NCI-H2029 (cell line): ENCODE measurements at places on chromosomes 1 and 21.

DNA sequence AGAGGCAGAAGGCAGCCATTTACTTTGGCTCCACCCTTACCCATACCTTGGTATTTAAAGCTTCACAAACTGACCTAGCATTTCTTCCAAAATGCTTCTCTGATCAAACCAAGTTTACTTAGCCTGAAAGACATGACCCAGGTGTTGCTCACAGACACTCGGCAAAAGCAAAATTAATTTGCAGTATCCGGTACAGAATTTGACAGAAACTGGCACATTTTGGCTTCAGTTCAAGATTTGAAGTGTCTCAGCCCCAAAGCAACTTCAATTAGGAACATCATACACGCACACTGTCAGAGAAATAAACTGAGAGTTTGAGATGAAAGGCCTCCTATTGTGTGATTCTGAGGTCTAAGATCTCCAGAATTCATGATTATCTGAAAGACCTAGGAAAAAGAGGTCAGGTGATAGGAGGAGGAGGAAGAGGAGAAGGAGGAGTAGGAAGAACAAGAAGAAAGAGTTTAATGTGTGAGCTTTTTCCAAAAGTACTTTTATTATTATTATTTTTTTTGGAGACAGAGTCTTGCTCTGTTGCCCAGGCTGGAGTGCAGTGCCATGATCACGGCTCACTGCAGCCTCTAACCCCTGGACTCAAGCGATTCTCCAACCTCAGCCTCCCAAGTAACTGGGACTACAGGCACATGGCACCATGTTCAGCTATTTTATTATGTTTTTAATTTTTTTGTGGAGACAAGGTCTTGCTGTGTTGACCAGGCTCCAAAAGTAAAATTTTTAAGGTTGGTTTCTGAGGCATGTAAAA, 143.6 kb downstream of the SLC45A1 start:
- DNase-seq: no peak

GRCh38 chr1:223709598-223709997, 2.7 kb upstream of the CAPN2 start:
- DNase-seq: no peak

GRCh38 chr1:21623410-21623961, 45.7 kb downstream of the RAP1GAP start:
- DNase-seq: peak; percentile 90

GRCh38 chr1:35577071-35577998, 4.2 kb downstream of the TFAP2E start:
- DNase-seq: no peak

- peak; percentile 34 for DNase-seq
Measured at GRCh38 chr21:43611598-43612369, 47.5 kb downstream of the HSF2BP start.

- no peak for DNase-seq
Measured at GRCh38 chr1:233333086-233333485, 5.6 kb downstream of the MAP3K21 start.

GRCh38 chr1:6638226-6638625, 13.6 kb downstream of the THAP3 start:
- no peak for DNase-seq

GRCh38 chr1:25820247-25821111, 725 bp downstream of the MTFR1L start:
- DNase-seq: no peak

- peak; percentile 38 for DNase-seq
Measured at GRCh38 chr1:31412732-31413404, at the start of gene SERINC2. Gene SERINC2, plus strand, starts transcription at chr1:31413213. Its CDS starts 53 bp downstream, at chr1:31413266.

DNA sequence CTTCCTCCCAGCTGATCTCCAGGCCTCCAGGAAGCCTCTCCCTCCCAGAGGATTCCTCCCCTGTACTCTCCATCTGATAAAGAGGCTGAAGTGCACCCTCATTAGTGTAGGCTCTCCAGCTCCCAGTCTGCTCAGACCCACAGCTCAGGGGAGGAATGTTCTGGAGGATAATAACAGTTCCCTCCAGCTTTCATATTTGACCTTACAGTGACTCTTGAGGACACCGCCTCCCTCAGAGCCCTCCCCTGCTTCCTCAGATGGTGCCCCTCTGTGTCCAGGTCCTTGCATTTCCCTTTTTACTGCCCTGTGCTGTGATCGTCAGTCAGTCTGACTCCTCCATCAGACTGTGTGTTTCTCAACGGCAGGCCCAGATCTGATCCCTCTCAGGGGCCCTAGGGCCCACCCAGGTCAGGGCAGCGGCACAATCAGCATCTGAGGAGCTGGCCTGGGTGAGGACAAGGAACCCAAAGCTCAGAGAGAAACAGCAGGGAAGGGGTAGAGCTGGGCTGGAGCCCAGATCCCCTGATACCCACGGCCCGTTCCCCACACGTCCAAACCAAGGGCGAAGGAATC, 1.1 kb upstream of the SHISAL2A start:
- DNase-seq: no peak

DNA sequence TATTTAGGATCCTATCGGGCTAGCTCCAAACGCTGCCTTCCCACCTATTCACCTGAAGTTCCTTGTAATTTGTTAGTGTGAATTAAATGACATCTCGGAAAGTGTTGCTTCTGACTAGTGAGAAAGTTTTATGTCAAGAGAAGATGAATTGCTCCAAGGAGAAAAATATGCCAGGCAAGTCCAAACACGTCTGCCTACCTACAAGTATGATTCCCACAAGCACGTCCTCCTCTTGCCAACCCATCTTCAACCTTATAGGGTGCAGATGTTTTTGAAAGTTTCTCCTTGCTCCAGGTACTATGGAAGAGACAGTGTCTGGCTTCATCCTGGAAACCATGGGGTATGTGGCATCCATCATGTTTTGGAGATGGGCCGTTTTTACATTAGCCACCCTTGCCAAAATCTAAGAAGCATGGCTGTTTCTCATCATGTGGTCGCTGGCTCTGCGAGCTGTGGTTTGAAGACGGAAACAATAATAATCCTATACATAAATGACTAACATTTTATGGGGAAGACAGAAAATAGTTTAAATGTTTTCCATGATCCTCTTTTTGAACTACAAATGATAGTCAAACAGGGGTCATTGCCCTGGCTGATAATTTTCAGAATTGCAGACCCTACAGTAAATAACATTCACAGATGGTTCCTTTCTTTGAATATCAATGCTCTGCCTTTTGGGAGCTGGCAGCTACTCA, 505.8 kb downstream of the SMYD3 start:
- DNase-seq: no peak

GRCh38 chr1:115925467-115925866, 50.8 kb upstream of the SLC22A15 start:
- no peak for DNase-seq

DNA sequence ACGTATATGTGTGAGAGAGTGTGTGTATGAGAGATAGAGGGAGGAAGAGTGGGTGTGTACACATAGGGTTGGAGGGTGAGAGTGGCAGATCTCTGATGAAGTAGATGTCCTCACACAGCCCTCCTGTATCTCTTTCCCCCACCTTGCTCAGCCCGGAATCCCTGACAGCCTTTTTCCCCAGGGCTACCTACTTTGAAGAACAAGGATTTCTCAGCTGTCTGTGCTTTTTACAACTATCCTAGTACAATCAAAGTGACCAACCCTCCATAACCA, 29.1 kb upstream of the CADM3 start:
- no peak for DNase-seq

DNA sequence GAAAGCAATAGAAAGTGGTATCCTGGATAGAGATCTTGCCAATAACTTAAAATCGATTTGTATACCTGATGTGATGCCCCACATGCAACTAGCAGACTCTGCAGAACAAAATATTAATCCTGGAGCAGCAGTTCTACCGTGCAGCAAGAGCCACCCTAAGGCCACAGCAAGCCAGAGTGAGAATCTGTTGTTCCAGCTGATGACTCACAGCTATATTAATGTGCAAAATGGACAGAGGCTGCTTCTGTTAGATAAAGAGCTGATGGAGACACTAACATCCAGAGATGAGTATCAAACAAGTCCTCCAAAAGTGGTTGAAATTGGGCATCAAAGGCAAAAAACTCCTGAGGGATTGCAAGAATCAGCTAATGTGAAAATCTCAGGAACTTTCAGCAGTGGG, 127.8 kb downstream of the MACF1 start:
- no peak for DNase-seq
